Activated CD4-positive, alpha-beta T cell treated with anti-CD3 and anti-CD28 coated beads for 24 hours (primary cell): ENCODE measurements at places on chromosomes 7 and 10.

GRCh38 chr10:110533149-110533548 is 34.3 kb upstream of the SMC3 start:
- no peak for DNase-seq

- DNase-seq: no peak
Measured at GRCh38 chr10:121519411-121519810, 78.8 kb downstream of the FGFR2 start.

GRCh38 chr10:21247592-21247991 is 277.9 kb downstream of the SKIDA1 start:
- no peak for DNase-seq

DNA sequence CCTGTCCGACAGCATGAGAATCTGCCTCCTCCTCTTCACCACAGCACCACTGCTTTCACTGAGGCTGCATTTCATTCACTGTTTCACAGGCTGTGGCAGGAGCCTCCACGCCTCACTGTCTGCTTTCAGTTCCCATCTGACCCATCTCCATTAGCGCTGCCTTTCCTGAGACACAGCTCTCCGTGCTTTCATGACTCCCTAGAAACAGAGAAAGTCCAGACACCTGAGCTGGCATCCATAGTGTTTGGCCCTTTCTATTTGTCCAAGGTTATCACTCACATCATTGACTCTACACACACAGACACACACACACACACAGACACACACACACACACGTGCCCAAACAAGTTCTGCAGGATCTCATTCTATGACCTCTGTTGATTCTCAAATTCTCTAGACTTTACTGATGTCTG is 5.2 kb downstream of the LGI1 start:
- DNase-seq: no peak

- no peak for DNase-seq
Measured at GRCh38 chr10:1557081-1557480, 180.2 kb downstream of the ADARB2 start.

DNA sequence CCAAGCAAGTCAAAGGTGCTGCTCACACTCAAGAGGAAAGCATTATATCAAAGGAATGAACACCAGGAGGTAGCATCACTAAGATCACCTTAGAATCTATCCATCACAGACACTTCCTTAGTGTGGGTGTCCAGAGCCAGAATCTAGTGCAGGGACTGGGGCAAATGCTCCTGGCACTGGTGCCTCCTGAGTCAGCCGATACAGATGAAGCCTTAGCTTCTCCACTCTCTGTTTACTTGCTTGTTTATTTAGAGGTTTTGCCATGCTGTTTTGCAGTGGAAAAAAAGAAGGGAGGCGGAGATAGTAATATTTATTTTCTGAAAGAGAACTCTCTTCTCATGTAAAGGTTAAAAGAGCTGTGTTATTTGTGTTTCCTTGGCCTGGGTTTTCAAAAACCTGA is 303.1 kb downstream of the WDR11 start:
- no peak for DNase-seq

DNA sequence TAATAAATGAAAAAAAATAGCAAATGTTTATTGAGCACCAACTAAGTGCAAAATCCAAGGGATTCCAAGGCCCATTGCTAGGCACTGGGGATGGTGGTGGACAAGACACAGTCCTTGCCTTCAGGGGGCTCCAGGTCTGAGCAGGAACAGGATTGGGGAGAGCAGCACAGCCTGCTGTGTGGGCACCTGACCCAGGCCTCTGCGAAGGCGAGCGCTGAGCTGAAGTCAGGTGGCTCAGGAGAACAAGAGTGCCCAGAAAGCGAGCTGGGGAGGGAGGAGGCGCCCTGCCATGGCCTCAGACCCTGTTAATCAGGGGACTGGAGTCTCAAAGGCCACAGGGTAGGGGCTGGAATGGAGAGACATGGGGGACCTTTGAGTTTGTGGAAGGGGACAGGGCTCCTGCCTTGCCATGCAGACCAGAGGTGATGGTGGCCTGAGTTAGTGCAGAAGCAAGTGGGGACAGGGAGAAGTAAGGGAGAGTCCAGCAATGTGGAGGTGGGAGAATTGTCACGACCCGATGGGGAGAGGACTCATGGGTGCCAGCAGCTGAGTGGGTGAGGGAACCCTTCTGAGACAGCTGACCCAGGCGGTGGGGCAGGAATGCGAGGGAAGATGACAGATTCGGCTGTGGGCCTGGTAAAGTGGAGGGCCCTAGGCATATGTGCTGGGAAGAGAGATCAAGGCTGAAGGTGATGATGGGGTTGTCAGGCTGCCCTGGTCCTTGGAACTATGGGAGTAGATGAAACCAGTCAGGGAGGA is 4.1 kb upstream of the ORAI2 start:
- no peak for DNase-seq

DNA sequence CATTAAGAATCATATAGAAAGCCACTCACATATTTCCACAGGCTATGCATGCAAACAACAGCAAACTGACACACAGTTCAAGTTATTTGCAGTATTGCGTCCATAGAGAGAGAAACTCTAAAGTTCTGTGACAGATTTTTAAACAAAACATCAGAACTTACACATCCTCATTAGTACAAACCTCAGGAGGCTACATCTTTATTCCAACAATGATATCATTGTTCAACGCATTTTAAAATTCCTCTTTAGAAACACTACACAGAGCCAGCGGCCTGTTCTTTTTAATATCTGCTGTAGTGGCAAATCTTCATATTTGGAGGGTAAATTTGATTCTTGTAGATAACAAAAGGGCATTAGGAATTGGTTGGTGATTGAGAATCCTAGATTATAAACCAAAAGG is 55.9 kb upstream of the NFE2L3 start:
- no peak for DNase-seq

DNA sequence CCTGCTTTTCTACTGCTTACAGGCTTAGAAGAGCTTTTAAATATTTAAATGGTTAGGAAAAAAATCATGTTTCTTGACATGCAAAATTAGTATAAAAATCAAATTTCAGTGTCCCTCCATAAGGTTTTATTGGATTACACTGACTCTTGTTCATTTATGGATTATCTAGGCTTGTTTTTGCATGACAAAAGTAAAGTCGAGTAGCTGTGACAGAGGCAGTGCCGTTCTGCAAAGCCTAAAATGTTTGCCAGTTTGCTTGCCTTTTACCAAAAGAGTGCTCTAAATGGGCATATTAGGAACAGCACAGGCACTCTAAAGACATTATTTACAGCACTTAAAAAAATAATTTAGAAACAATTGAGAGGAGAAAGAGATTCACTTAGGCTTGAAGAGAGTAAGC is 139.6 kb downstream of the TSPAN12 start:
- no peak for DNase-seq

GRCh38 chr10:17396004-17396403 is 58.4 kb downstream of the ST8SIA6 start:
- no peak for DNase-seq

GRCh38 chr7:142581341-142581740 is 167.9 kb upstream of the PRSS1 start:
- no peak for DNase-seq

GRCh38 chr10:133143546-133143945 is 16.5 kb upstream of the KNDC1 start:
- no peak for DNase-seq

DNA sequence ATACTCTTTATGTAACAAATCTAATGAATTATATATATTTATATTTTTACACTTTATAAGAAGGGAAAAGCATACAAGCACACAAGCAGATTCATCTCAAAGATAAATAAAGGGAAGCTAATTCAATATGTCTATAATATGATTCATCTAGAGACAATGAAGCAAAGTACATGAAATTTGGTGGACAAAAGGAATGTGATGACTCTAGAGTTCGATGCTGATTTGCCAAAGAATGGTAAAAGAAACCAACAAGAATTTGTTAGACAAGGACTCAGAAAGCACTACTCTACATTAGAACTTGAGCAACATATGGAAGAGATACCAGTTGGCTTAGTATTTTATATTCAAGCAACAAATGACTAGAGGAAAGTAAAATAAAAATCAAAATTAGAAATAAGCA is 536.5 kb upstream of the TEX47 start:
- DNase-seq: no peak

DNA sequence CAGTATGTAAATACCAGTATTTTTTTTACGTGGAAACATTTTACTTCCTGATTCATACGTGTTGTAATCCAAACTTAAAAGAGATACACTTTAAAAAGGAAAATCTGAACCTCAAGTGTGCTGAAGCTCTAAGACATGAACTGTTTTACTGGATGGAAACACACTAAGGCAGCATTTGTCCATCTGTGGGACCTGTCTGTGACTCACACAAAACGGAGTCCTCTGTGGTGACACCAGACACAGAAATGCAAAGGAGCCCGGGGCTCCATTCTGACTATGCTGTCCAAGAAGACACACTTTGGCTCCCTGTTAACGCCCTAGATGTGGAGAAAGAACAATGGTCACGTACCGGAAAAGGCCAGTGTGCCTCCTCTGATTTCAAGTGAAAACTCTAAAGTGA is 23.9 kb downstream of the RNF133 start:
- DNase-seq: no peak

- no peak for DNase-seq
Measured at GRCh38 chr10:60497364-60497763, 107.7 kb upstream of the ANK3 start.

DNA sequence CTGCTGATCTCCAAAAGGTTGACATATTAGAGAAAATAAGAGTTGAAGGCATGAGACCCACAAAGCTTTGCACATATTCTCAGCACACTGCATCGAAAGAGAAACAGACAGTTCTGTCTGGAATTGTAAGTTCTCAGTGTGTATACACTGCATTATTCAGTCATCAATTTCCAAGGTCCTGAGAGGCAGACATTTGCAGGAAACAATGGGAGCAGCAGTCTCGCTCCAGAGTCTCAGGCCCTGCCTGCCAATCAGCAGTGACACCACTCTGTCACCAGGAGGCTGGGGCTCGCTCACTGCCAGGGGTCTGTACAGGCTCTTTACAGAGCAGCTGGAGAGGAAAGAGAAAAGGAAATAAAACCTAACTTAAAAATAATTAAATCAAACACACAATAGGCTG is 36.3 kb downstream of the JAZF1 start:
- no peak for DNase-seq

DNA sequence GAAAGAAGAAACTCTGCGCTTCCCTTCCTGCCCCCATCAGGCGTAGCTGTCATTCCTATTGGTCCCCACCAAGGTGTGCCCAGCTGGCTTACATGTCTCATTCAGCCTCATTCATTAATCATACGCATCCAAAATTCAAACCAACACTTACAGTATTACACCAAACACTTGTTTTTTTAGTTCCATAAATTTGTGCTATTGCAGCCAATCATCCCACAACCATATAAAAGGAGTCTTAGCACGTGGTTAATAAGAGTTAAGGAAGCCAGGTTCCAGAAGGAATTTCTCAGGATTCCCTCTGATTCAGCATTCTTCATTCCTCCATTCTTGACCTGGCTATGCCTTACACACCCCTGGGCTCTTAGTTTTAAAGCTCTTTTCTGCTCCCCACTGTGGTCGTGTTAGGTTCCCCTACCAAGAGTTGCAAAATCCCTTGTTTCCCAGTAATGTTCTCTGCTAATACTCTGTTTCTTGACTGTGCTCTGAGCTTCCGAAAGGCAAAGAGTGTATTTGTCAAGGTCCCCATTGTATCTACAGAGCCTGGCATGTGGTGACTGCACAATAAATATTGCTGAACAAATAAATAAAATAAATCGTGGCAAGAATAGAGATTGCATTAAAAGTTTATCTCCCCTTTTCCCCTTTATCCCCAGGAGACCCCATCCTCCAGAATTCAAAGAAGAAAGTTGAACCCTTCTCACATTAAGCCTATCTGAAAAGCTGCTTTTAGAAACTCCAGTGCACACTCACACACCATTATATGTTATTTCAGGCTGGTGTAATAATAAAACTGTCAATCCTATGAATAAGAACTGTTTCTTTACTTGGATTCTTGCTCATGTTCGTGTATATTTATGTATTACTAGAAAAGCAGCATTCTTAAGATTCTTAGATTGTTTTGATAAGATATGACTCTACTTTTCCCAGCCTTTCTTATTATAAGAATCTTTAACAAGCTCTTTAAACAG is 514.4 kb downstream of the INHBA start:
- no peak for DNase-seq

GRCh38 chr7:12504149-12504548 is 66.4 kb upstream of the SCIN start:
- no peak for DNase-seq

DNA sequence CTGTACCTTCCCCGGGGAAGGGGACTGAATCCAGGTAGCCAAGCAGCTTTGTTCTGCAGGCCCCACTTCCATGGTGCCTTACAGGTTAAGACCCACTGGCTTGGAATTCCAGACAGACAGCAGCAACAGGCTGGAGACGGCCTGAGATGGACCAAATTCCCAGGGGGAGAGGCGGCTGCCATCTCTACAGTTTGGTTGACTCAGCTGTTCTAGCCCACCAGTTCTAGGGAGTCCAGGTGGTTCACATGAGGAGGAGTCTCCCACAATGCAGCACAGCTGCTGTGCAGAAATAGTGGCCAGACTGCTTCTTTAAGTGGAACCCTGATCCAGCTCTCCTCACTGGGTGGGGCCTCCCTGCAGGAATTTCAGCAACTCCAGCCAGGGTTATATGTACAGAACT is 74.1 kb downstream of the C10orf67 start:
- no peak for DNase-seq

- DNase-seq: no peak
Measured at GRCh38 chr7:919114-919442, 35.4 kb downstream of the ADAP1 start.

GRCh38 chr7:1884583-1885350 is 214.7 kb downstream of the ELFN1 start:
- no peak for DNase-seq

DNA sequence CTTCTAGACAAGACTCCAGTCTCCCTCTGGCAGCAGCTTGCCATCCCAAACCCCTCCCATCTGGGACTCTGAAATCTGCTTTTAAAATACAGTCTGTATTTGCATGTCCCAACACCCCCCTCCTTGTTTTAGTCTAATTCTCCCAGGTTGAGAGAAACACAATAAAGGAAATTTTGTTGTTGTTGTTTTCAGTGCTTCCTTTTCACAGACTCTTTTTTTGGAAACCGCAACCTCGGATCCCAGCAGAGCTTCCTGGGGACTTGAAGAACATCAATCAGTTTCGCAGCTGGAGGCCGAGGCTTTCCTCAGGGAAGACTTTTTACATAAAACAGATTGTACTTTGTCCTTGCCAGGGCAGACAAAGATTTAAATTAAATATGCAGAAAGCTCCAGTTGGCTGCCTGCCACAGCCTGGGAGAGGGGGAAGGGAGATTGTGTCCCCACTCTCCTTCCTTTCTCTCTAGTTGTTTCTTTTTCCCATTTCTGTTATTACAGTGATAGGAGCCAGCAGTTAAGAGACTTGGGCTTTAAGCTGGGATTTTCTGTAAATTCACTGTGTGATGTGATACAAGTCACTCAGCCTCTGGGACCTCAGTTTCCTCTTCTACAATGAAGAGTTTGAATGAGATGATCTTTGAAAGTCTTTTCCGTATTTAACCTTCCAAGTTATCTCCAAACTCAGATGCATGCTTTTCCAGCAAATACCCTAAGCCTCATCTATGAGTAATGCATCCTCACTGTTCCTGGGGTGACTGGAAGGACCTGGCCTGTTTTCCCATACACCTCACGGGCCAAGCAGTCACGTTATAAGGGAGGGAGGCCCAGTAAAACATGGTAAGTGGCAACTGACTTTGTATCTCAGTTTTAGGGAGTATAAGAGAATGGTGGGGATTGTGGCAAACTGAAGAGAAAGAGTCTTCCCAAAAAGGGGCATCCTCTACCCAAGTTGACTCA is 192.3 kb downstream of the REEP3 start:
- DNase-seq: no peak
